ENCODE measurements at places on chromosomes 1 and 21.

DNA sequence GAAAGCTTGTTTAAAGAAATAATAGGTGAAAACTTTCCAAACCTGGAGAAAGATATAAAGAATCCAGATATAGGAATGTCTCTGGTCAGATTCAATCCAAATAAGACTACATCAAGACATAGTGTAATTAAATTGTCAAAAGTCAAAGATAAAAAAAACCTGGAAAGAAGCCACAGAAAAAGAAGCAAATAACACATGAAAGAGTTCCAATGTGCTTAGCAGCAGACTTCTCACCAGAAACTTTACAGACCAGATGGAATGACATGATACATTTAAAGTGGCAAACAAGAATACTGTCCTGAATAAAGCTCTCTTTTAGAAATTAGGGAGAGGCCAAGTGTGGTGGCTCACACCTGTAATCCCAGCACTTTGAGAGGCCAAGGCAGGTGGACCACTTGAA lies 1039.9 kb downstream of the KCNT2 start:
- no peak for ATAC-seq

- ATAC-seq: no peak
Observed at GRCh38 chr1:27787895-27788294, 14.9 kb downstream of the STX12 start.

- ATAC-seq: peak; percentile 27
Observed at GRCh38 chr1:230230948-230231773, 164.1 kb downstream of the GALNT2 start.

GRCh38 chr1:231985296-231986023 lies 358.9 kb downstream of the DISC1 start:
- ATAC-seq: no peak

GRCh38 chr1:38115682-38116202 lies 69.1 kb upstream of the POU3F1 start:
- no peak for ATAC-seq

DNA sequence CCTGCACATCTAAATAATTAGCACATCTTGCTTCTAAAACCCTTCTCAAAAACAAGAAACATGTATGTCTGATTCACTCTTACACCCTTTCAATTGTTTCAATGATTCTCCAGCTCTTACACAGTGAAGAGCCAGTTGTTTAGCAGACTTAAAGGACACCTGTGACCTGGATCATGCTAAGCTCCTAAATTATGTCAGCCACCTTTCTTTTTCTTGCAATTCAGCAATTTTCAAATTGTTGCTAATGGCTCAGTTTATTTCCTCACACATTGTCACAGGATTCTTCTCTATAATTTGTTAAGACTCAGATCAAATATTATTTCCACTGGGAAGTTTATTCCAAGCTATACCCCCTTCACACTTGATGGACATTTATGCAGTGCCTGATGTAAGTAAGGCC lies 413.2 kb downstream of the PLA2G4A start:
- ATAC-seq: no peak

- no peak for ATAC-seq
Observed at GRCh38 chr1:230431527-230431926, 5.4 kb upstream of the PGBD5 start.

DNA sequence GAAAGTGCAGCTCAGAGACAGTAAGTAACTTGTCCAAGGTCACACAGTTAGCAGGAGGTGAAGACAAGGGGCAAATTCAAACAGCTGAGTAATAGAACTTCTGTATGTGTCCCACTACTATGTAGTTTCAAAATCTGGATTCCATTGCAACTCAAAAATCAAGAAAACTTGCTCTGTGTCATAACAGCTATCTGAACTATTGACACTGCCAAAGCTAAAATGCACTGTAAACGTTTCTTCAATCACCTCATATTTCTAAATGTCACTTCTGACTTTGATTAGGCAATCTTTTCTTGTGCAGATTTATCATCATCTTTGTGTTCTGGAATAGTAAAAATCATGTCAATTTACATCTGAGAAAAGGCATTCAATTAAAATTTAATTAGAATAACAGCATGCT lies 957.6 kb downstream of the MRPL39 start:
- no peak for ATAC-seq

- no peak for ATAC-seq
Observed at GRCh38 chr1:201766131-201766866, 62.7 kb upstream of the IPO9 start.
